ENCODE measurements at places on chromosomes 12 and 14. TPM values are rescaled to one million over a fixed set of nuclear protein-coding genes. Genes with fewer than 3 reads are reported as not detected.

GRCh38 chr12:115910057-115910456 lies 367.4 kb downstream of the MED13L start:
- DNase-seq = no peak

DNA sequence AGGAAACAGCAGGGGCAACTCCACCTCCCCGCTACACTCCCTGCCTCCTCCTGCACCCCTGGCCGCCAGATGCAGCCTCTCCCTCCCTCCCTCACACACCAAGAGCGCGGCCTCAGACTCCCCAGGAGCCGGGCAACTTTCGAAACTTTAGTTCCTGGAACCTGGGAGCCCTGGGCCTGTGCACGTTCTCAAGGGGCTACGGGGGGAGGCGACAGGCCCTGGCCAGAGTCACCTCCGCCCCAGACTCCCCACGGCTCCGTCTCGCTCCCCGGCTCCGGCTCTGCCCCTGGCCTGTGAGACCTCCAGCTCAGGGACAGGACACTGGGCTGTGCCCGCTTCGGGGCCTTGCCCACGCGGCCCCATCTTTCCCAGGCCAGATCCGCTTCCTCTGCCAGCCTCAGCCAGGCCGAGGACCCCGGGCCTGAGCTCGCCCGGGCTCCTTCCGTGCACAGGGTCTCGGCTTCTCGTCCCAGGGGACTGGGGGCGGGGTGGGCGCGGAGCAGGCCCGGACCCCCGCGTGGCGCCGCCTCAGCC lies 5.5 kb downstream of the AMN start:
- DNase-seq = no peak

DNA sequence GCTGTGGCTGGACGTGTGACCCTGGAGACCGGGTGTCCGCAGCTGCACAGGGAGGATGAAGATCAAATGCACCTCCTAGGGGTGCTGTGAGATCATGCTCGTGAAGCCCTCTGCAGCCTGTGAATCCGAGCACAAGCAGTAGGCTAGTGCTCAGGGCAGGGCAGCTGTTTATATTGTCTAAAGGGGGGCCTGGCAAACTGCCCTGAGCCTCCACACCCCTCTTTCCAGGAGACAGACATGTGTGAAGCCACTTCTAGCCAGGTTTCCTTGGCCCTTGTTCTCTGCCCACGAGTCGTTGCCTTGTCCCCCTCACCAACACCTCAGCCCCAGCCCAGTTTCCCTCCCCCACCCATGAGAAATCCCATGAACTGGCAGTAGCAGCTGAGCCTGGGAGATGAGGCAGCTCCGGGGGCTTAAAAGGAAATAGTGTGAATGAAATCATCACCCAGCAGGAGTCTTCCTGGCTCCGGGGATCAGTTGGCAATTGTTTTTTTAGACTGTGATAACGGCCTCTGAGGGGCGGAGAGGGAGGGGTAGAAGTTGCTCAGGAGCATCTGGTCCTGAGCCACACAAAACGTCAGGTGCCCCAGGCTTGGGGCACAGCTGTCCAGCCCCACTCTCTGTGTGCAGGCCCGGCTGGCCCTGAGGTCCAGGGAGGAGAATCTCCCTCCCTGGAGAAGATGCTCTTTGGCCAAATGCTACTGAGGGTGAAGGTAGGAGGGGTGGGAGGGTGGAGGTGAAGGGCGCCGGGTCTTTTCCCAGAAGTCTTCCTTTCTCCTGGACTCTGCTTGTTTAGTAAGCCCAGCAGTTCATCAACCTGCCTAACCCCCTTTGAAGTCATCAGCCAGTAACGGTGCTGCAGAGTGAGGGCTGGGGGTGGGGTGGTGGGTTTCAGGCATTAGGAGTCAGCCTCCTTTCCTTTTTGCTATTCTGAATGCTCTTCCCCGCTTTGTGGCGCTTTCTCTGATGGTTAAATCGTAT lies 4.0 kb downstream of the FGF6 start:
- DNase-seq = no peak

DNA sequence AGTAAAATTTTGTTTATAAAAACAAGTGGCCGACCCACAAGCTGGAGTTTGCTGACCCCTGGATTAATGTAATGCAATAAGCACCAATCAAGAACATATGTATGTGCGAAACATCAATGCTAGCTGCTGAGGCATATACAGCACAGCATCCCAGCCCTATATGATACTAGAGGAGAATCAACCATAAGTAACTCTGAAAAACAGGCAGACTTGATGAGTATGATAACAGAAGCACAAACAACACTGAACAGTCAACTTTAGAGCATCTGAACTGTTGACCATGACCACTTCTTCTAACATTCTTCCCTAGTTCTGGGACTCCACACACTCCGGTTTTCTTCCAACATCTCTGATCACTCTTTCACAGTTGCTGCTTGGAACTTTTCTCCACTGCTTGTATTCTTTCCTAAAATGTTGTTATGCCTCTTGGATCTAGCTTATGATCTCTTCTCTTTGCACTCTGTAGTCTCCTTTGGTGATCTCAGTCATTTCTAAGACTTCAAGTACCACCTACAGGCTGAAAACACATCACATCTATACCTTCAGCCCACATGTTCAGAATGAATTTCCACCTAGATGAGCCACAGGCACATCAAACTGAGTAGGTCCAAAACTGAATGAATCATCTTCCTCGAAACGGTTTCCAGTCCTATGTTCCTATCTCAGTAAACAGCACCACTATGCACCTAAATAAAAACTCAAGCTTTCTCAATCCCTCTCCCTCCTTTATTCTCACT lies 57.2 kb downstream of the STXBP6 start:
- no peak for DNase-seq

AMHR2 gene
- not detected for total RNA-seq

P3H3 gene
- total RNA-seq = 5.5 TPM

All from mammary epithelial cell (primary cell).